A549 treated with AZD2906 at 1 μM for 4 hours (cell line): ENCODE measurements at places on chromosomes 11 and 22. TPM values are rescaled to one million over a fixed set of nuclear protein-coding genes. Genes with fewer than 3 reads are reported as not detected.

Gene HBG2
- not detected in 5 replicates for total RNA-seq

Gene SLC22A25
- total RNA-seq = not detected in 5 replicates

Gene TRIM29
- total RNA-seq = 20.8 to 26.8 TPM (median 26.3 TPM) in 5 replicates

Gene OR52N4
- not detected in 5 replicates for total RNA-seq

Gene GLYATL2
- total RNA-seq = 0.06 to 0.18 TPM in 2 of 5 replicates, not detected in the others

Gene SAA4
- not detected in 5 replicates for total RNA-seq

Gene THAP12
- 40.7 to 51.0 TPM (median 43.0 TPM) in 5 replicates for total RNA-seq

Gene RAB39A
- total RNA-seq = 0.22 to 0.68 TPM (median 0.48 TPM) in 5 replicates

Gene OR51B4
- total RNA-seq = not detected in 5 replicates

Gene SREBF2
- 24.7 to 30.4 TPM (median 28.5 TPM) in 5 replicates for total RNA-seq

Gene PDGFB
- 2.9 to 4.2 TPM (median 3.2 TPM) in 5 replicates for total RNA-seq

Gene DGAT2
- 1.0 to 1.7 TPM (median 1.5 TPM) in 5 replicates for total RNA-seq

Gene RIBC2
- total RNA-seq = 1.8 to 2.4 TPM (median 2.2 TPM) in 5 replicates

Gene GLB1L2
- total RNA-seq = 1.9 to 2.2 TPM (median 2.2 TPM) in 5 replicates

Gene KDM4E
- total RNA-seq = not detected in 5 replicates

Gene UBQLNL
- total RNA-seq = 0.02 TPM in 1 of 5 replicates, not detected in the others

Gene PGA3
- total RNA-seq = 0.12 TPM in 1 of 5 replicates, not detected in the others

Gene EMID1
- 0.32 to 0.53 TPM (median 0.42 TPM) in 5 replicates for total RNA-seq

Gene RBM4B
- total RNA-seq = 17.2 to 20.5 TPM (median 19.0 TPM) in 5 replicates

Gene THY1
- 13.3 to 23.6 TPM (median 16.1 TPM) in 5 replicates for total RNA-seq

Gene TMEM132A
- 91.8 to 138 TPM (median 121 TPM) in 5 replicates for total RNA-seq

Gene LIF
- total RNA-seq = 21.0 to 32.4 TPM (median 28.2 TPM) in 5 replicates

Gene BDNF
- total RNA-seq = 7.3 to 9.7 TPM (median 8.3 TPM) in 5 replicates

Gene SUSD2
- 67.6 to 83.6 TPM (median 81.4 TPM) in 5 replicates for total RNA-seq

Gene ENTHD1
- not detected in 5 replicates for total RNA-seq

Gene TNNI2
- 0.25 to 0.40 TPM (median 0.28 TPM) in 4 of 5 replicates, not detected in the other for total RNA-seq

Gene GAB4
- total RNA-seq = not detected in 5 replicates

Gene IL17RA
- 5.0 to 8.1 TPM (median 7.4 TPM) in 5 replicates for total RNA-seq

Gene OR56A1
- total RNA-seq = not detected in 5 replicates

Gene GLYATL1
- not detected in 5 replicates for total RNA-seq

Gene DBX1
- total RNA-seq = not detected in 5 replicates

Gene TSGA10IP
- total RNA-seq = not detected in 5 replicates

Gene SPTY2D1
- total RNA-seq = 13.7 to 21.8 TPM (median 16.3 TPM) in 5 replicates

Gene POTEH
- not detected in 5 replicates for total RNA-seq

Gene ACTN3
- total RNA-seq = 0.02 to 0.10 TPM (median 0.09 TPM) in 4 of 5 replicates, not detected in the other

Gene ASCL2
- total RNA-seq = 0.06 to 0.08 TPM in 2 of 5 replicates, not detected in the others

Gene RIMBP3C
- 0.12 to 0.25 TPM (median 0.20 TPM) in 4 of 5 replicates, not detected in the other for total RNA-seq

Gene HTR3B
- total RNA-seq = not detected in 5 replicates

Gene OR10D3
- total RNA-seq = not detected in 5 replicates

Gene ACP2
- 20.4 to 30.1 TPM (median 22.1 TPM) in 5 replicates for total RNA-seq
